ENCODE measurements at places on chromosomes 5 and 9.

DNA sequence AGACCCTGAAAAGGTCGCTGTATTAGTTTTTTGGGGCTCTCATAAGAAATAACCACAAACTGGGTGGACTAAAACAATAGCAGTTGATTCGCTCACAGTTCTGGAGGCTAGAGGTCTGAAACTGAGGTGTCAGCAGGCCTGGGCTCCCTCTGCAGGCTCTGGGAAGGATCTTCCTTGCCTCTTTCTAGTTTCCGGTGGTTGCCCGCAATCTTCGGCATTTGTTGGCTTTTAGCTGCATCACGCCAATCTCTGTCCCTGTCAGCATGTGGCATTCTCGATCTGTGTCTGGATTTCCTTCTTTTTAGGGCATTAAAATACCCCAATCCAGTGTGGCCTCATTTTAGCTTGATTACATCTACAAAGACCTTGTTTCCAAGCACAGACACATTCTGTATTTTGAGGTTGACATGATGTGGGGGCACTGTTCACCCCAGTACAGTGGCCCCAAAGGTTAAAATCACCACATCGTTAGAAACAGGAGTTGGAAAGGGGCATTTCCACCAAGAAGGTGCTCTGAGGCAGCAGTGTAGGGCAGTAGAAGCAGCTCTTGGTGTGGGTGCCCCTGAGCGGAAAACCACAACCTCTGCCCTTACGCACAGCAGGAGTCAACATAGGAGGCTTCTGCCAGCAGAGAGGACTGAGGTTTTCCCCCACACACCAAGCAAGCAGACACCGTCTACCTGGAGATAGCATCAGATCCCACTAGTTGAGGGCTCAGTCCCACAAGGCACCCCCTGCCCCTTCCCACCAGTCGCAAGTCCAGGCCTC lies 13.5 kb downstream of the ZNF79 start:
- DNase-seq: no peak

- no peak for DNase-seq
Measured at GRCh38 chr5:1833264-1834021, 32.2 kb downstream of the NDUFS6 start.

DNA sequence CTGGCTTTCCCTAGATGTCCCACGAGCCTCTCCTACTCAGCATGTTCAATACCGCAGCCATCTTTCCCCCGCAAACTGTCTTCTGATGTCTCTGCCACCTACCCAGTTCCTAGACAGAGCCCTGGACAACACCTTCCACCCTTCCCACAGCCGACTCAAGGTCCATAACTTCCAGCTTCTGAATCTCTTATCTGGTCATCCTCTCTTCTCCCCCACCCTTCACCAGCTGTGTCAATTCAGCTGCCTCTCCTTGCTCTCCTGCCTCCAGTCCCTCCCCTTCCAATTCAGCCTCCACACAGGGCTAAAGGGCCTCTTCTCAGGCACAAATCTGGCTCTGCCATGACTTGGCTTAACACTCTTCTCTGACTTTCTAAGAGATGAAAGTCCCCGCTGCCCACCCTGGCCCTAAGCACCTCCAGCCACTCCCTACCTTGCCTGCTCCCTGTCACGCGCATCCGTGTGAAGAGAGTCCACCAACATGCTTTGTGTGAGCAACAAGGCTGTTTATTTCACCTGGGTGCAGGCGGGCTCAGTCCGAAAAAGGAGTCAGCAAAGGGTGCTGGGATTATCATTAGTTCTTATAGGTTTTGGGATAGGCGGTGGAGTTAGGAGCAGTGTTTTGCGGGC lies 25.2 kb downstream of the AQP7 start:
- DNase-seq: no peak

DNA sequence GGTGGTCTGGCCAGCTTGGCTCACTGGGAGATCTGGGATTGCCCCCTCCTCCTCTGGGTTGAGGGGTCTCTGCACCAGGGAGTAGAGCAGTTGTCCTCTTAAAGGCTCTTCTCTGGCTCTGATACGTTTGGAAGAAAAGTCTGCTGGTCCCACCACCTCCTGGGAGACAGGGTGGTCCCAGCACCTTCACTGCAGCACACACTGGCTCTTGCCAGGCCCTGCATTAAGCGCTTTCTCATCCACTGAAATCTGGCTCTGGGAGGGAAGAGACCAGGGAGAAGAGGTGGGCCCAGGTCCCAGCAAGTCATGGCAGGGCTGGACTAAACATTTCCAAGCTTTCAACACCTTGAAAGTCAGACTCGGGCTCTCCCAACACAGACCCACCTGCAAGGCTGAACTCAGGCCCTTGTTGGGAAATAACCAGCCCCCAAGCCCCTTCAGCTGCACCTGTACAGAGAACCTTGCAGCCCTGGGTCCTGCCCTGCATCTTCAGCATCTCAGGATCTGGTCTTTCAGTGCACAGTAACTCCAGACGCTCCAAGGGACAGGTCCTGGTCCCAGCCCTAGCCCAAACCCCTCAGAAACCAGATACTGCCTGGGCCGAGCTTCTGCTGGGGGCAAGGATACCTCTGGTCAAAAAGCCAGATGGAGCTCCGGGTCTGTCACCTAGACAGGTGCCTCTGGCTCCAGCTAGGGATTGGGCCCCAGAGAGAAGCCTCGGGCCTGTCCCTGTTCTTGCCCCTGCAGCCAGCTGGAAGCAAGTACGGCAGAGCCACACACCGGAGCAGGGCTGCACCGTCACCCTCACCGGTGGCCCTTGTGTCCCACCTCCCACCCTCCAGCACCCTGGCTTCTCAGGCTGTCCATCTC lies 134.5 kb downstream of the DAB2IP start:
- no peak for DNase-seq

GRCh38 chr5:79924936-79925893 lies 65.8 kb downstream of the MTX3 start:
- DNase-seq: no peak

DNA sequence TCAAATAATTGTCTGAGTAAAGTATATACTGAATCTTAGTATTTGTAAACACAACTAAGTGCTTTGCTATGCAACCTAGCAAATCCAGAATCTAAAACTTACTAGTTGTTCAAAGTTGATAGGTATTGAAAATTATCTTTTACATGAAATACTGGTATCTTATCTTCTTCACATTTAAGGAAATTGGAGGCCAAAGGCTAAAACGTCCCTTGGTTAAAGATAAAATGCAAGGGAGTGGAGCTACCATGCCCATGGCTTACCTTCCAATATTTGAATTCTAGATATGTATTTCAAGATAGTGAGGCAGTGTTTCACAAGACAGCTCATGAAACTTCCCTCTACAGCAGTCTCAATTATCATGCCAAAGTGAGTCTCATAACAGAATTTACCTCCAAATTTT lies 373.5 kb downstream of the KIAA0825 start:
- DNase-seq: no peak

DNA sequence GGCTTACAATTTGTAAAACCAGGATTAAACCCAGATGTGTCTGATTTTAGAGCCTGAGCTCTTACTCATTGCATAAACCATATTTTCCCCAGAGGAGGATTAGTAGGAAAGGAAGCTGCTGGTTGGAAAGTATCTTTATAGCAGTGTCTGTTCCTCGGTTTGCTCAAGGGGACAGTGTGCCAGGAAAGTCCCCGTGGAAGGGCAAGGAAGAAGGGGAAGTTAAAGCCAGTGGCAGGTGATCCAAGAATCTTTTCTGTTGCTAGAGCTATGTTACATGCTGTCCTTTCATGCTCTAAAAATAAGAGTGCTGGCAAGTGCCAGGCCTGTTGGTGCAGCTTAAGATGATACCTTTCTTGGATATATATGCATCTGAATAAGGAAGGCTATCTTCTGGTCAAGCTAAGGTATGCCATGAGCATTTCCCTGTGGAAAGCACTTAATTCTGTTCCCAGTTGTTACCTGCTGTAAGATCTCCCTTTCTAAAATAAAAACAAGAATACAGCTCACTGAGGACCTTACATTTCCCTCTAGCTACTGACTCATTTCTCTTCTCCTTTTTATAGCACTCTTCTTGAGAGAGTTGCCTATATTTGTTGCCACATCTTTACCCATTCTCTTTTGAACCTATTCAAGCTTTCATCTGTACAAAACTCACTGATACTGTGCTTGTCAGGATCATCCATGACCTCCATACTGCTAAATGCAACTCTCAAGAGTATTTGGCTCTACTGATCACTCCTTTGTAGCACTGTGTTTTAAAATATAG lies 8.0 kb downstream of the PDCD1LG2 start:
- DNase-seq: no peak

Data from neuronal stem cell (in vitro differentiated cells).